ENCODE measurements at places on chromosomes 2 and 18. TPM values are rescaled to one million over a fixed set of nuclear protein-coding genes. Genes with fewer than 3 reads are reported as not detected.

Gene ANKRD30B
- not detected for total RNA-seq

Gene CAPN14
- 0.17 TPM for total RNA-seq

Gene C2orf74
- total RNA-seq = 2.7 TPM

Gene LOXHD1
- total RNA-seq = not detected

Gene PARD6G
- total RNA-seq = 19.8 TPM

Gene NETO1
- under 0.01 TPM for total RNA-seq

Gene BOLL
- total RNA-seq = not detected

Gene VSNL1
- 15.7 TPM for total RNA-seq

Gene CRYBA2
- not detected for total RNA-seq

Gene MARCO
- not detected for total RNA-seq

Gene PHOSPHO2
- total RNA-seq = 3.8 TPM

Gene PRKAG3
- not detected for total RNA-seq

Gene YES1
- 79.9 TPM for total RNA-seq

Gene MC4R
- not detected for total RNA-seq

Gene DNAJC5G
- not detected for total RNA-seq

Gene CRYGD
- not detected for total RNA-seq

Gene ADRA2B
- total RNA-seq = 0.08 TPM

Gene CLEC4F
- total RNA-seq = not detected

Gene ADCYAP1
- total RNA-seq = not detected

Gene HTR2B
- total RNA-seq = 0.17 TPM

Gene RTP5
- total RNA-seq = not detected

Gene PLEKHH2
- total RNA-seq = 2.8 TPM

Gene KIF5C
- total RNA-seq = under 0.01 TPM

Gene ALK
- total RNA-seq = not detected

Gene ASAP2
- total RNA-seq = 40.8 TPM

Gene M1AP
- total RNA-seq = 0.94 TPM

Gene MC2R
- not detected for total RNA-seq

Measured in mammary epithelial cell (primary cell).